Suppressor macrophage (primary cell): ENCODE measurements at places on chromosomes 2 and 18.

- DNase-seq = no peak
Measured at GRCh38 chr2:240459401-240460252, 24.2 kb downstream of the GPC1 start.

- DNase-seq = no peak
Measured at GRCh38 chr18:35436076-35436649, 59.0 kb upstream of the ZNF396 start.

- DNase-seq = no peak
Measured at GRCh38 chr2:627926-628560, 49.2 kb downstream of the TMEM18 start.

GRCh38 chr2:105834931-105835330, 90.2 kb downstream of the NCK2 start:
- DNase-seq = peak; percentile 6

DNA sequence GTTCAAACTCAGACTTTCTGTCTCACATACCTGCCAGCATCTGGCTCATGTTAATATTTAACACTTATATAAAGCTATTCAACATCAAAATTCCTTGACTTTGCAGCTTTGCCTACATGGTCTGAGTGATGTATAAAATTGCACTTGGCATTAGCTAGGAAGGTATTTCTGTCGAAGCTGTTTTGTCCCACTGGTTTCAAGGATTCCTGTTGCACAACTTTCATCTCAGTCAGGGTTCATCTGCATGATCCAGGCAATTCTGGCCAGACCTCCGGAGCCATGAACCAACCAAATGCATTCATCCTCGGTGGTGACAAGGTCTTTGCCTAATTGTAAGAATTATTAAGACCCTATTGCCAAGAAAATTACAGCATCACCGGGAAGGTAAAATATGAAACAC, 185.4 kb downstream of the ZEB2 start:
- no peak for DNase-seq

DNA sequence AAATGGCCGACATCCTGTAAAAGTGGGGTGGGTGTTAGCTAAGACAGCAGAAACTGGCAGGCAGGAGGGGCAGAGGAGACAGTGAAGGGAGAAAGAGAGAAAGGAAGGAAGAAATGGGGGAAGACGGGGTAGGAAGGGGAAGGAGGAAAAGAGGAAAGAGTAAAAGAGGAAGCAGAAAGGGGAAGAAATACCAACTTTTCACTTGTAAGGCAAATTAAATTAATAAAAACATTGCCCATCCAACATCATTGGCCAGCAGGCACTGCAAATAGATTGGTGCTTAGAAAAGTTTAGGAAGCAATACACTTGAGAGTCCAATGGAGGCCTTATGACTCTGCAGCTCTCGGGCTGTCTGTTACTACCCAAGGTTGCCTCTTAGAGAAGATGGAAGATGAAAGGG, 116.7 kb downstream of the TNS1 start:
- DNase-seq = peak; percentile 66

- no peak for DNase-seq
Measured at GRCh38 chr2:134438371-134438770, 184.5 kb downstream of the MGAT5 start.

DNA sequence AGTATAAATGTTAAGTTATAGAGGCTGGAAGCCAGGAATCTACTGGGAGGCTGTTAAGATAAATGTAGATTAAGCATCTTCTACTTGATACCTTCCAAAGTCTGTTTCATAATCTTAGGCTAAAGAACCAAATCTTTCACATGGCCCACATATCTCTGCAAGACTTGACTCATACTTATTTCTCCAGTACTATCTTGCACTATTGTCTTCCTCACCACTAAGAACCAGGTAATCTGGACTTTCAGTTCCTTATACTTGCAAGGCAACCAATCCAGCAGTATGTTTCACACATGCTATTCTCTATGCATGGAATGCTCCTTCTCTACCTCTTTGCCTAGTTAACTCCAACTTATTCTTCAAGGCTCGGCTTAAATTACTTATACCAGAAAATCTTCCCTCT, 62.2 kb downstream of the RBMS1 start:
- peak; percentile 75 for DNase-seq

DNA sequence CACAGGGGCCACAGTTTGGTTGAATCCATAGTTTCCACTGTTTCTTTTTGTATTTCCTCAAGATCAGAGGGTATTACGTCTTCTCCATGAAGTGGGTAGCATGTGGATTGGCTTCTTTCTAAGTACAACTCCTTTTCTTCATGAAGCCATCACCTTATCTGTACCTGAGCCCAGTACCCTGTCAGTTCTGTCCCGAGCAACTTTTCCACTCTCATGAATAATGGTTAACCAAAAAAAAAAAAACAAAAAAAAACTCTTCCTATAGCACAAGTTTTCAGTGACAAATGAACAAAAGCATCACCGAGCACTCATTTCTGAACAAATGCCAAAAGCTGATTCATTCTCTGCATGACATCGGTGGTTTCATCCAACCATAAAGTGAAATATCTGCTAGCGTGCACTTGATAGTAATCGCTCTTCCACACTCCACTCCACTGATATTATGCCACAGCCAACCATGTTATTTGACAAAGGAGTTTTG, 53.0 kb upstream of the CCDC150 start:
- no peak for DNase-seq

DNA sequence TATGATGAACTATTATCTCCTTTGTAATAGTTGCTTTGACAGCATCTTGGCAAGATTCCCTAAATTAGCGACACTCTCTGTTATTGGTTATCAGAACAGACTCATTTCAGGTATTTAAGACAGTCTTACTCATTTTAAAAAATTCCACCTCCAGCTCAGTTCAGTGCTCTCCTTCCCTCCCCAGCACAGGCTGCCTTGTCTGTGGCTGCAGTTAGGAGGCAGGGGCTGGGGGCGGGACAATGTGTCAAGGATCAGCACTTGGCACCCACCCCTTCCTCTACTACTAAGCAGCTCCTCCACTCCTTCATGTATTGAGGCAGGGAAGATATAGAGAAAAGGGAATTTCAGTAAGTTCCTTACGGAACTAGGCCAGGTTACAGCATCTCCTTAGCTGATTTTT, 85.0 kb downstream of the VSNL1 start:
- DNase-seq = no peak

DNA sequence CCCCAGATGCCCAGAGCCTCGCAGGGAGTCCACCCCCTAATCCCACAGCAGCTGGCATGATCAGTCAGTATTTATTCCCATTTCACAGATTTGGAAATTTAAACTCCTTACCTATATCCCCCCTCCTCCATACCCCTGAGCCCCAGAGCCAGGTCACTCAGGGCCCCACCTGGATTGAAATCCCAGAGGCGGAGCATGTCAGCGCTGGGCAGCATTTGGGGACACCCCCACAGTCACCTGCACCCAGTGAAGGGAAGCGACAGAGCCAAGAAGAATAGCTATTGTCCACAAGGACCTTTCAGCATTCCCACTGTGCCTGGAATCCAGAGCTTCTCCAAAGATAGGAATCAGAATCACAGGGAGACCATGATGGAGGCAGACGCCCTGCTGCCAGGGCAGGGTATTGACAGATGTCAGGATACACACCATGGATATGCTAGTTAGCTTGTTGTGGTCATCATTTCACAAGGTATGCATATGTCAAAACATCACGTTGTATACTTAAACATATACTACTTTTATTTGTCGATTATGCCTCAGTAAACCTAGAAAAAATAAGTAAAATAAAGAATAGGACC, 968 bp upstream of the ASTL start:
- no peak for DNase-seq

GRCh38 chr2:47033102-47033880, 117.7 kb upstream of the MCFD2 start:
- DNase-seq = peak; percentile 18

DNA sequence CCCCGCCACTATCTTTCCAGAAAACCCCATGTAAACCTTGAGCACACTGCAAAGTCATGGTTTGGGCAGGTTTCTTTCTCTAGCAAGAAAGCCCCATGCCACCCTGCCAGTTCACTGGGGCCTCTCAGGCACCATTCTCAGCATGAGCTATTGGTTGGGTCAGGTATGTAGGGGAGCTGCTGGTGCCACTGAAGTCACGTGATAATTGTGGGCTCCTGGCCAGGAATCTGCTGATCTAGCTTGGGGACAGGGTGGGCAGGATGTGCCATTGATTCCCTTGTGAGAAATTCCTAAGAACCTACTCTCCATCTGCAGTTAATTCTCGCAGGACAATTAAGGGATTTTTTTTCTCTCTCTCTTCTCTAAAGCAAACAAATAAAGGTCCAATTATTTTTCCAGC, 26.5 kb upstream of the HNMT start:
- DNase-seq = no peak

DNA sequence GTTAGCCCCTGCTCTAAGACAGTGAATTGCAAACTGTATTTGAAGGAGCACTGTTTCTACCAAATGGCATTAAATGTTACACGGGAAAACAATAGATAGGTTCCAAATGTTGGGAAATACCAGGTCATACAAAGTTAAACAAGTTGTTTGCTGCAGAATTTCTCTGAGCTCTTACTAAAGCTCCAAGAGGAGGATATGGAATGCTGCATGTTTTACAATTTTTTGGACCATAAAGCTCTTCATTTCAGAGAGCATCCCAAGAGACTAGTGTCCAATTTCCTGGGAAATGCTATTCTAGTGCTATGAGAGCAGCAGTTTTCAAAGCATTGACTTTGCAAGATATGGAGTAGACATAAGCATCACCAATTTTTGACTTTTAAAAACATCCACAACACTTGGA, 155.6 kb upstream of the CCDC68 start:
- DNase-seq = no peak

DNA sequence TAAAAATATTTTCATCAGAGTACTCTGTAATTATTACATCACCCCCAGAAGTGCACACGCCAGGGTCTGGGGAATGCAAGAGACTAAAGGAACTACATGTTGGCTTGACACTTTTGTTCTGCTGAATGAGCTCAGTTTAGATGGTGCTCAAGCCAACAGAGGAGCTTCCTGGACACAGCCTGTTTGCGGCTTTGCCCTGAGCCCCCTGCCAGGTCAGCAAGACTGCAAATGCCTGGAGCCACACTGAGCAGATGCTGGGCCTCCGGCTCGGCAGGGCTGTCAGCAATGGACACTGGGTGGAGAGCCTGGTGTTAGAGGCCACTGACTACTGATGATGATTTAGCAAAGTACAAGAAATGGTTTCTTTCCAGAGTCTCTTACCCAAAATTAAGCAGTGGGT, 31.9 kb downstream of the PTPN18 start:
- no peak for DNase-seq

GRCh38 chr2:69307579-69308064, 79.4 kb downstream of the GFPT1 start:
- no peak for DNase-seq

- DNase-seq = peak; percentile 93
Measured at GRCh38 chr18:50268022-50268747, 1.9 kb upstream of the CFAP53 start.

GRCh38 chr2:2056531-2056930, 274.5 kb downstream of the MYT1L start:
- DNase-seq = no peak

GRCh38 chr2:26940001-26940400, 30.4 kb upstream of the MAPRE3 start:
- DNase-seq = no peak
